Thyroid gland (tissue), 4 donors: ENCODE measurements at places on chromosomes 7 and 10.

- no peak for DNase-seq
Observed at GRCh38 chr10:117442521-117442920, 67.3 kb upstream of the PDZD8 start.

- no peak for DNase-seq
Observed at GRCh38 chr7:92425311-92425947, 21.9 kb upstream of the GATAD1 start.

DNA sequence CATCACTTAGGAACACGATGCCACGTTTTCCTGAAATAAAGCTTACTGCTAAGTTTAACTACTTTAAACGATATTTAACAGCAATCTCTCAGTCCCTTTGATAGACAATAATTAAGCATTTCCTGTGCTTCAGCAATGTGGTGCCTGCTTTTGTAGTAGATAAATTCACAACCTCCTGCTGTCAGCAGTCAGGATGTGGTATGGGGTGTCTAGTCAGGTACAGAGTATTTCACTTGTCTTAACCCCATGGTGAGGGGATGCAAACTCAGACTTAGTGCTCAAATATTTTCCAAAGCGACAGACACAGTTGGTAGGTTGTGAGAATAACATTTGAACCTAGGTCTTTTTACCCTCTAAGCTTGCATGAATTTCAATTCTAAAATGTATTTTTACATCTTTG is 526.2 kb upstream of the PFKP start:
- no peak for DNase-seq

DNA sequence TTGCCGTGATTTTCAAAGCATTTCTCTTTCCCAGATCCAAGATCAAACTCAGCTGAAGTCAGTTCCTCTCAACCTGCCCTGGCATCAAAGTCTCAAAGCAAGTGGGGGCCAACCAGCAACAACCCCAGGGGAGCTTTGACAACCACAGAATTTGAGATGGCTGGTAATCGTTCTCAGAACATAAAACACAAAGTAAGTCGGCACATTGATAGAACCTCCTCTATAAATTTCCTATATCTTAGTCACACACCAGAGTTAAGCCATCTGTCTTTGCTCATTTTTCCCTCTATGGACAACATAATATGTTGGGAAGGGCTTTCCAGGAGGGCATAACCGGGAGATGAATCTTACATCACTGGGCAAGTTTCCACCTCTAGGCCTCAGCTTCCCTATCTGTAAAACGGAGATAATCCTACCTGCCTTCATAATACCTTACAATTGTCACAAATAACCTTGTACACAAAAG is 1.2 kb upstream of the DNAJC9 start:
- DNase-seq = no peak

GRCh38 chr7:98456866-98457265 is 56.0 kb upstream of the BAIAP2L1 start:
- no peak for DNase-seq
